ENCODE measurements at places on chromosomes 2 and 18.

GRCh38 chr2:148048475-148049221 lies 27.8 kb downstream of the MBD5 start:
- DNase-seq: peak; percentile 10

GRCh38 chr2:222232372-222232771 lies 66.4 kb downstream of the PAX3 start:
- no peak for DNase-seq

DNA sequence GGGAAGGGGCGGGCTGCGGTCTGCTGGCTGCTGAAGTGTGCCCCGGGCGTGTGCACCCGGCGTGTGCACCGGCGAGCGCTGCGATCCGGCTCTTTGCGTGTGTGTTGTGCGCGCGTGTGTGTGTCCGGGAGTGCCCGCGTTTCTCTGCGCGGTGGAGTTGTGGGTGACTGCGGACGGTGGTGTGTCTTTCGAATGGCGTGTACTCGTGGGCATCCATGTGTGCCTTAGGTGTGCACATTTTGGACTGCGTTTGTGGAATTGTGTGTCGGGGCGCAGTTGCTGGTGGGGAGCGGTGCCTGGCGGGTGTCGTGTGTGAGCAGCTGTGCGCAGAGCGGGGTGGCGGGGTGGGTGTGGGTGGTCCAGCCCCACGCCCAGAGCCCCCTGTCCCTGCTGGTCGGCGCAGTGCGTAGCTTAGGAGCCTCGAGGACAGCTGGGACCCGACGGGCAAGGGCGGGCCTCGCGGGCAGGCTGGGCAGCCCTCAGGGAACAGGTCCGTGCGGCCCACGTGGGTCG lies 533 bp downstream of the HPCAL1 start:
- DNase-seq: no peak

DNA sequence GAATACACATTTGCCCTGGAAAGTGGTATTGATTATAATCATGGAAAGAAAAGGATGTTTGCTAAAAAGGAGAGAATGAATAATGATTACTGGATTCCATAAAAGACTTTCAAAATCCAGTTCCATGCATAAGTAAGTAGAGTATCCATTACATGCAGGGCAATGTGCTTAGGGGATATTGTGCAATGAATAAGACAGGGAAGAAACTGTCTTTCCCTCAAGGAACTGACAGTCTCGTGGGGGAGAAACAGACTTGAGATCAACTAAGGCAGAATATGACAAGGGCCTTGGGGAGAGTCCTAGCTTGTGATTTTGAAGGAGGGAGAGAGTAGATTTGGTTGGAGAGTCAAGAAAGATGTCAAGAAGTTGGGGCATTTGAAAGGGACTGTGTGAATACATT lies 130.6 kb downstream of the SPP2 start:
- DNase-seq: no peak

GRCh38 chr2:237547841-237548416 lies 18.4 kb upstream of the PRLH start:
- no peak for DNase-seq

- DNase-seq: no peak
These were observed at the start of gene SNORC for GRCh38 chr2:232870018-232870765. SNORC (plus strand) TSS chr2:232870264; CDS start chr2:232870342, 78 bp downstream.

DNA sequence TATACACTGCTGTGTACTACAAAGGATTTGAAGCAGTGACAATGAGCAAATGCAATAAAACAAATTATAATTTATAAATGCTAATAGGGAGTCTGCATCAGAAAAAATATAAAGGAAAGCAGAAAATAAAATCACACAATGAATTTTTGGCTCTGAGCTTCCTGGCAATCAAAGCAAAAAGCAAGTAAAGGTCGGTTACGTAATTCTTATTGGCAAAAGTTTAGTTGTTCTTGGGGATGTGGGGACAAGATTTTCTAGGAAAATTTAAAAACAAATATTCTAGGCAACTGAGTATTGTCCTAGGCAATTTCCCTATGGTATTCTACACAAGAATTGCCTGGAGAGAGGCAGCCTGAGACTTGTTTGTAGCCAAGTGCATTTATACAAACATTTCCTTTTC lies 1.8 kb downstream of the ORC2 start:
- no peak for DNase-seq

DNA sequence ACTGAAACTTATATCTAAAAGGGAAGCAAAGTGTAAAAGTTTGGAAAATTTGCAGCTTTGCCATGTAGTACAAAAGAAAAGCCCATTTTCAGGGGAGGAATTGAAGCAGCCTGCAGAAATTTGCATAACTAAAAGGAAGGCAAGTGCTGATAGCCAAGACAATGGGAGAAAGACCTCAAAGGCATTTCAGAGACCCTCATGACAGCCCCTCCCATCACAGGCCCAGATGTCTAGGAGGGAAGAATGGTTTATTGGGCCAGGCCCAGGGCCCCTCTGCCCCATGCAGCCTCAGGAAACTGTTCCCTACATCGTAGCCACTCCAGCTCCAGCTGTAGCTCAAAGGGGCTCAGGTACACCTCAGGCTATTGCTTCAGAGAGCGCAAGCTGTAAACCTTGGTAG lies 14.4 kb upstream of the WDR75 start:
- DNase-seq: no peak

DNA sequence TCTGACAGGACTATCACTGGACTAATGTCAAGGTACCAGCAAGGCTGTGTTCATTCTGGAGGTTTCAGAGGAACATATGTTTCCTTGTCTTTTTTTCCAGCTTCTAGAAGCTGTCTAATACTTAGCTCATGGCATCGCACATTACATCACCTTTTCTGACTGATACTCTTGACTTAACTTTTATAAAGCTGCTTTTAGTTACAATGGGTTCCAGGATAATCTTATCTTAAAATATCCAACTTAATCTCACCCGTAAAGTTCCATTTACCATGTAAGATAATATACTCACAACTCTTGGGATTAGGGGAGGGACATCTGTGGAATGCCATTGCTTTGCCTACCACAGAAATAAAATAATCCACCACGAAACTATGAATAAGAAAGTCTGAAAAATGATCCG lies 394.2 kb downstream of the CDH19 start:
- no peak for DNase-seq

DNA sequence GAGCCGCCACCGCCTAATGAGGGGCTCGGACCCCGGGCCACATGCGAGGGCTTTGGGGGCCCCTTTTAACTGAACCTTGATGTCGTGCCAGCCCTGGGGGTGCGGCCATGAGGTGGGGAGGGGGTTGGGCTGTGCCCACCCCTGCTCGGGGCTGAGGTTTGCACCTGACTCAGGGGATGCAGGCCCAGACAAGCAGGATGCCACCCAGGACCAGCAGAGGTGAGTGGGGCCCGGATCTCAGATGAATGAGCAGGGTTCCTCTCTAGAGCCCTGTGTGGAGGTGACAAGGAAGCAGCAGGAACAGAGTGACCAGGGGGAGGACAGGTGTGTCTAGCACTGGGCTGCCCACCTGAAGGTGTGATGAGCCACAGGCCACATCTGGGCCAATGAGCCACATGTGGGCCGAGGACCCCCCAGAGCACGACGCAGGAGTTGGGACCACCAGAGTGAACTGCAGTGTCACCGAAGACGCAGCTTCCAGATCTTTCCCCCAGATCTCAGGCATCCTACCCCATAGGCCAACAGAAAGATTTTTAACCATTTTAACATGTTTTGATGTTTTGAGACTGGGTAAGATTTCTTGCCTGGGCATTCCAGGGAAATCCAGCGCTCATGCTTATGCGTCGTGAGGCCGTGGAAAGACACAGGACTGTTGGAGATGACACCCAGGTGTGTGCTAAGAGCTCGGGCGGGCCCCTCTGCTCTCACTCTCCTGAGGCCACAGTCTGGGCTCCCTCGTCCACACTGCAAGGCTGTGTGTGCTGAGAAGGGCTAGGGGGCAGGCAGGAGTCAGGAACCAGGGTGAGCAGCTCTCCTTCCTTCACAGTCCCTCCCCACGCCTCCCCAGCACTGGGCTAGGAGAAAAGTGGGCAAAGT lies 73.6 kb downstream of the DDX1 start:
- no peak for DNase-seq

DNA sequence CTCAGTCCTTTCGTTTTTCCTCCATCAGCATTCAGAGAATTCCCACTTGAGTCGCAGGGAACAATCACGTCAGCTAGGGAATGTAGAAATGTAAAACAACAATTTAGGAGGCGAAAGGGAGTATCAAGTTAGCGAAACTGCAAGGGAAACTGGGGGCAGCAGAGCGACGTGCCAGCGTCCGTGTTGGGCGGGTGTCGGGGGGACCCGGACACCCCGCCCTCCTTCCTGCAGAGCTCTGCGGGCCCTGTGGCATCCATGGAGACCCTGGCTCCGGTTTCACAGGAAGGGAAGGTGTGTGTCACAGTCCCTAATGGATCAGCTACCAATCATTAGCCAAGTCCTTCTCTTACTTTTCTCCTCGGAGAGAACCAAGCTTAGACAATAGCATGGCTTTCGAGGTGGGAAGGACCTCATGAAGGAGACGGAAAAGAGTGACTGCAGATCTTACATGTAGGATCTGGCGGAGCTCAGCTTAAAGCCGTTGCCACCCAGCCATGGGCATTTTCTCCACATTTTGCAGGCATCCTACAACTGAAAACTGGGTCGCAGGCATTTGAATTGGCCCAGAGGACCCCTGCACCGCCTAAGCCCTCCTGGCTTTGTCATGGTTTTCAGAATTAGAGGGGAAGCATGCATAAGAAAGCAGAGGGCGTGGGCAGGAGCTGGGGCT lies 33.7 kb downstream of the SOX11 start:
- DNase-seq: peak; percentile 5

- DNase-seq: peak; percentile 82
These were observed 101.4 kb downstream of the NFATC1 start for GRCh38 chr18:79496978-79497637.

DNA sequence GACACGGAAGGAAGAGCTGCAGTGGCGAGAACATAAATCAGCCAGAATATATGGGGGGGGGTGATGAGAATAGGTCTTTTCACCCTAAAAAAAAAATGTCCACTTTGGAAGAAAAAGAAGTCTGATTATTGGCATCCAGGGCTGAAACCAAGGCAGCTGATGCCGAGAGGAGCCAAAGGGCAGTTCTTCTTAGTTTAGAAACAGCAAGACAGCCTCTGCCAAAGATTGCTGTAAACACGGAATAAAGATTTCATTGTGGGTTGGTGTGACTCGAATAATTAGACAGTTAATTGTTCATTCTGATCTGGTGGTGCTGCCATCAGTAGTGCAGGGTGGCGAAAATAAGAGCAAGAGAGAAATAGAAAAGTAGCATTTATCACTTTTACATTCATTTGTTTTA lies 3.5 kb downstream of the CDH20 start:
- no peak for DNase-seq

- no peak for DNase-seq
These were observed 213.7 kb downstream of the KCNJ3 start for GRCh38 chr2:154912215-154912614.

DNA sequence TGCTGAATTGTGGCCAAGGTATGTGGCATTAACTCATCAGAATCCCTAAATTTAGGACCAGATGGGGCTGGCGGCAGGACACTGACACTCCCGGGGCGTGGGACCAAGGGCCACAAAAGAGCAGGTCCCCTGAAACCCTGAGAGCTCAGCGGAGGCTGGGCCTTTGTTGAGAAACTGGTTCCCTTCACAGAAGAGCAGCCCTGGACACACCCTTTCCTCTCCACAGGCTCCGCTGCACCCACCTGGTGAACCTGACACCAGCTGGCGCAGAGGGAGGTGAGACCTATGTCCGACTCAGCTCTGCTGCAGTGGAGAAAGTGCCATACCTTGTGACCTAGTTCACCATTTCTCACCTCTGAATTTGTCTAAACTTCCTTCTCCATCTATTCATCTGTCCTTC lies 119.5 kb downstream of the RTP5 start:
- DNase-seq: peak; percentile 83

DNA sequence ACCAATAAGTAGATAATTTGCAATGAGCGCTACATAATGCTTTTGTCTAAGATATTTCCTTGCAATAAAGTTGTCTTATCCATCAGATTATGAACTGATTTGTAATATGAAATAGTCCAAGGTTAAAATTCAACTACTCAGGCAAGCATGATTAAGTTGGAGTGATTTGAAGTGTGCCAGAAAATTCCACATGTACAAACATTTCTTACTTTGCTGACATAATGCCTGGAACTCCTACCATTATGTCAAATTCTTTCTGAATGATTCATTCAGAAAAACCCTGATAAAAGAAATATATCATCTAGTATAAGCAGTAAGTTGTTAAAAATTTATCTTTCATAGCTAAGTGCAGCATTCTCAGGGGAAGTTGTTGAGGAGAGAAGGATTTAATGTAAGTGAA lies 87.3 kb downstream of the CBLN2 start:
- no peak for DNase-seq

DNA sequence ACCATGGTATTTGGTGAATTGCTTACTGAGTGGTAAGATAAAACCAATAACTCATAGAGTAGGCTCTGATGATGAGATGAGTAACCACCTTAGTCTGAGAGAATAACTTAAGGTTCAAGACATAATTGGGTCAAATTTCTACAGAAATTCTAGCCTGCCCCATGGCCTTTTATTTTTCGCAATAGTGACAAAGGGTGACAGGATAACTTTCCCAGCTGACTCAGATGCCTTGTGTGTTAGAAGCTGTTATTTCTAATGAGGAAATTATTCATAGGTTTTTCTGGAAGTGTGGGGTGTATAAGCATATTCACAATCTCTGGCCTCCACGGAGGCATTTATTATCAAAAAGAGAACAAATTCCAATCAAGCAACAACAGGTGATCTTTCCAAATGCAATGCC lies 159.0 kb downstream of the NUP35 start:
- no peak for DNase-seq

DNA sequence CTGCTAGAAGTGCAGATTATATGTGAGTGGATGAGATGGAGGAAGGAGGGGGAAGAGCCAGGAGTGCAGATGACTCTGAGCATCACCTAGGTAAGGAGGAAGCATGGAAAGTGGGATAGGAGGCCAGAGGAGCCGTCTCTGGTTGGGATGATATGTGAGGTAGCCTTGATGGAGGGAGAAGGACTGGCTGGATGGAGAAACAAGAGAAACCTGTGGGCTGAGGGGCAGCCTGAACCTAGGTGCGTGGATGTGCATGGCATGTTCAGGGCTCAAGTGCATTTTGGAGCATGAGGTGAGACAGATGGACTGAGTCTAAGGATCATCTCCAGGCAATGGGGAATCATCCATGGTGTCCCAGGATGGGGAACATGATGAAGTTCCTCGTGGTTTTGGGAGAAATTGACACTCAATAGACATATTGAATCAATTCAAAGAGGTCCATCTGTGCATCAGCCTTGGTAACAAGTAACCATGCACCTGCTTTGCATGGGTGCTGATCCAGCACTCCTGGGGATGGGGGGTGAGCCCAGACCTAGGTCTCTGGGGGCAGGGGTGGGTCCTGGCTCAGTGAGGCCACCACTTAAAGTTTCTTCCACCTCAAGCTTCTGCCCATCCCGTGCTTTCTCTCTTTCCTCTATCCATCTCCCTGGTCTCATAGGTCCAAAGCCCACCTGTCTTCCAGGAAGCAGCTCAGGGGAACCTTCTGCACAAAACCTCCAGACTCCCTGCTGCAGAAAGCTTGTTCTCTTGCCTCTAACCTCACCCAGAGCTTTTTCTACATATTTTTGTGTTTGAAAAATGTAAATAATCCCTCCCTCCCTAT lies 19.2 kb downstream of the MYCN start:
- no peak for DNase-seq
